Fibroblast of mammary gland (primary cell): ENCODE measurements at places on chromosomes 7 and 10.
A peak's percentile ranks its signal among the peaks of the same experiment; 100 is the strongest.

DNA sequence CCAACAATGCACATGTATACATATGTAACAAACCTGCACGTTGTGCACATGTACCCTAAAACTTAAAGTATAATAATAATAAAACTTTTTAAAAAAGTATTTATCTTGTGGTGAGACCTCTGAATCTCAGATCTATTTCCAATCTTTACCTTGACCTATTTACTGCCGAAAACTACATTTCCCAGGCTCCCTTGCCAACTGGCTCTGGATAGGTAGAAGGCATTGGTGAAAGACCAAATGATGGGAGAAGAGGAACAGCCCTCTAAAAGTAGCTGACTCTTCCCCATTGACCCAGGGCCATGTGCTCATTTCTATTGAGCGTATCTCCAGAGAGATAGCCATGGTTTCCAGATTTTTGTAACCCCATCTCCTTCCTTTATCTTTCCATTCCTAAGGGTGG is 247.4 kb downstream of the GPAM start:
- DNase-seq = no peak

GRCh38 chr10:109922976-109923921 is at the start of gene XPNPEP1:
TSS of gene XPNPEP1 (minus strand) at chr10:109923511. CDS start at chr10:109923433, 78 bp downstream.
- peak; percentile 76 for DNase-seq

- DNase-seq = peak; percentile 71
Measured at GRCh38 chr7:16914771-16915170, 33.0 kb upstream of the AGR3 start.

- DNase-seq = no peak
Measured at GRCh38 chr10:26612151-26612915, 85.2 kb upstream of the PDSS1 start.

DNA sequence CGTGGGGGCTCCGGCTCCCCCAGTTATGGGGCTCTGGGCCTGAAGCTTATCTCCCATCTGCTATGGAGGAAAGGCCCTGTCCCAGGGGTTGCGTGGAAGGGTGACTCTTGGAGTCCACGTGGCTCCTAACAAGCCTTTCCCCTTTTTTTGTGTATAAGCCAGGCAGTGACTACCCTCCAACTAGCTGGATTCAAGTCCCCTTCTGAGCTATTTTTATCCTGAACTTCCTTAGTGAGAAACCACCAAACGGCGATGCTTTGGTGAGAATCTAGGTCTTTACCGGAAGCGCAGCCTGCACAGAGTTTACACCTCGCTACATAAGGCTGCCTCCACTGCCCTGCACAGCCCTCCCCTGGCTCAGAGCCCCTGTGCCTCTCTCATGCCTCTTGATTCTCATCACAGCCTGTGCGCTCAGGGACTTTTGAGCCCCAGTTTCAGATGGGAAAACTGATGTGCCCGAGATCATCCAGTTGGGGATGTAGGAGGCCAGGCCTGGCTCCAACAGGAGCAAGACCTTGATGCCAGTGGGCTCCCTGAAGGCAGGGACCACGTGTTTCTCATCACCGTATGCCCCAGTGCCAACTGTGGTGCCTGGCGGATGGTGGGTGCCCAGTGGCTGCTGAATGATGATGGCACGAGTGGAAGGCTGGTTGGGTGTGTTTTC is 102.3 kb upstream of the PPIF start:
- no peak for DNase-seq

GRCh38 chr7:143258831-143259230 is 4.4 kb upstream of the GSTK1 start:
- DNase-seq = no peak
